Esophagus mucosa (tissue), 1 donor: ENCODE measurements at places on chromosomes 2 and 18. TPM values are rescaled to one million over a fixed set of nuclear protein-coding genes. Genes with fewer than 3 reads are reported as not detected.
A peak's percentile ranks its signal among the peaks of the same experiment; 100 is the strongest.

GRCh38 chr2:71181316-71181715 is 45.6 kb downstream of the PAIP2B start:
- no peak for ATAC-seq

- ATAC-seq, result no peak
Measured at GRCh38 chr18:68220458-68220857, 494.4 kb downstream of the TMX3 start.

- ATAC-seq, result no peak
Measured at GRCh38 chr2:72562451-72563153, 263.2 kb downstream of the EXOC6B start.

Gene PSMG2
- total RNA-seq, result 61.4 TPM

Gene CCL20
- total RNA-seq, result 2.8 TPM

Gene ATP6V1B1
- 2.4 TPM for total RNA-seq

Gene CFC1
- total RNA-seq, result not detected

- ATAC-seq, result no peak
Measured at GRCh38 chr2:24047703-24048033, 477 bp upstream of the WDCP start.

DNA sequence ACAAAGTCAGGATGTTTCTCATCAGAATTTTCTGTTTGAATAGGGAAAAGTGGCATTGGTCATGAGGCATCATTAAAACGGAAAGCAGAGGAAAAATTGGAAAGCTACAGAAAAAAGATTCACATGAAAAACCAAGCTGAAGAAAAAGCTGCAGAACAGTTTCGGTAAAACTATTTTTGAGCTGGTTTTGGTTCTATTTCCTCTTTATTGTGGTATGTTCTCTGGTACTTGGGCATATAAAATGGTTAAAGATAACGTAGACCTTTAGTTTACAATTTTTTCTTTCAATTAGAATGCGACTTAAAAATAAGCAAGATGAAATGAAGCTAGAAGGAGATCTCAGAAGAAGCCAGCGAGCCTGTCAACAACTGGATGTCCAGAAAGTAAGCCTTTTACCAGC is 7.6 kb downstream of the GPATCH11 start:
- ATAC-seq, result no peak

GRCh38 chr2:86441392-86441881 is 266 bp downstream of the KDM3A start:
- no peak for ATAC-seq

DNA sequence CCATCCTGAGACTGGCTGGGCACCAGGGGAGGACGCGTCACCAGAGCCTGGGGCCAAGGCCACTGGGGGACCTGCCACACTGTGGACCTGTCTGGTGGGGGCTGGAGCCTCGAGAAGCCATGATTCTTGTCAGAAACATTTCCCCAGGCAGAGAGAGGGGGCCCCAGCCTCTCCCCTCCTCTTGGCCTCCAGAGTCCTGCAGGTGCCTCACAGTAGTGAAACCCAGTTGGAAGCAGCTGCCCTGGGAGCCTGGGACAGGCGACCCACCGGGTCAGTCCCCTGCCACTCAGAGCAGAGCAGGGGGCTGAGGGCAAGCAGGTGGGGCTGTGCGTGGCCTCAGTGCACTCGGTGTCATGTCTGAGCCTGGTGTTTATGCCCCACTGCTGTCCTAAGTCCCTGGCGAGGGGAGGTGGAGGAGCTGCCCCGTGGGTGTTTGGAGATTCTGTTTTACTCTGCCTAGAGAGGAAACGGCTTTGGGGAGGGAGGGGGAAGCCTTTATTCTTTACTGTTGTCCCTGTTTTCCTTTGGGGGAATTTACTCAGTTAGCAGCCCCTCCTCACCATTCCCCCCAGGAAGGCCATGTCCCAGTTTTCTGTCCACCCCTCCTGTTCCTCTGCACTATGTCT is 7.7 kb downstream of the OXER1 start:
- ATAC-seq, result no peak

DNA sequence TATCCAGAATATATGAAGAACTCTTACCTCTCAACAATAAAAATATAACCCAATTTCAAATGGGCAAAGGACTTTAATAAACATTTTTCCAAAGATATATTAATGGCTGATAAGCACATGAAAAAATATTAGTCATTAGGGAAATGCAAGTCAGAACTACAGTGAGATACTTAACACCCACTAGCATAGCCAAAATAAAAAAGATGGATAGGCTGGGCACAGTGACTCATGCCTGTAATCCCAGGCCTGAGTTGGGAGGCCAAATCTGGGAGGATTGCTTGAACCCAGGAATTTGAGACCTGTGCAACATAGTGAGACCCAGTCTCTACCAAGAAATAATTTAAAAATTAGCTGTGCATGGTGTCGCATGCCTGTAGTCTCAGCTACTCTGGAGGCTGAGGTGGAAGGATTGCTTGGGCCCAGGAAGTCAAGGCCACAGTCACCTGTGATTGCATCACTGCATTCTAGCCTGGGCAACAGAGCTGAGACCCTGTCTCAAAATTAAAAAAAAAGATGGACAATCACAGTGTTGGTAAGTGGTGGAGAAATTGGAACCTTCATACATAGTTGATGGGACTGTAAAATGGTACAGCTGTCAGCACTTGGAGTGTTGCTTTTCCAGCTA is 25.1 kb downstream of the MARCHF7 start:
- peak; percentile 59 for ATAC-seq

DNA sequence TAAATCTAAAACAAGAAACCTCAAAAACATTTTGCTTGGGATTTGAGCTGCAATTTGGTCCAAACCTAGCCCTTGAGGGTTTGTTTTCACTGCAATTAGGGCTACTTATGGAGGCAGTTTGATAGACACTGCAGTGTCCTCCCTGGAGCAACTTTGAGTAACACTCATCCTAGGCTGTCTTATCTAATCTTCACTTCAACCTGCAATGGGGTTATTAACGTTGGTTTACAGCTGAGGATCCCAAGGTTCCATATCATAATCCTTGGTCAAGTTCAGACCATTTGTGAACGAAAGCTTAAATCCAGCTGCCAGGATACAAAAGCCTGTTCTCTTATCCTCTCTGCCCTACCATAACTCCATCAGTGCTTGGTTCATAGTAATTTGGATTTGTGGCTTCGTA is 2.5 kb downstream of the ANXA4 start:
- no peak for ATAC-seq

DNA sequence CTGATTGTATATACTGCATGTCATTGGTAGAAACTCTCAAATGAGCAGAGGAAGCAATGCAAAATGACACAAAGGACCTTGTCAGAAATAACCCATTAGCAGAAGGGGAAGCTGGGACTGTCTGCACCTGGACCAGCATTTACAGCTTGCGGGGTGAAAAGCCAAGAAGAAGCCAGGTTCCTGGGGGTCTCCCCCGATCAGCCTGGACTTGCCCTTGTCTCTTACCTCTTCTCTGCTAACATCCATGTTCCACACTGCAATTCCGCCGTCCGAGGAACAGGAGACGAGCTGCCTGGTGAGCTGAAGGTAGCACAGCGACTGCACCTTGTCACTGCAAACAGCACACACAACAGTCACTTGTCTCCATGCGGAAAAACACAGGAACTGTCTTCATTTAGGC is 51.1 kb downstream of the WDFY1 start:
- ATAC-seq, result peak; percentile 6

- no peak for ATAC-seq
Measured at GRCh38 chr2:153986488-153987229, 114.9 kb downstream of the GALNT13 start.
